Amygdala (tissue), 56 donors: ENCODE measurements at places on chromosomes 1 and 21.

DNA sequence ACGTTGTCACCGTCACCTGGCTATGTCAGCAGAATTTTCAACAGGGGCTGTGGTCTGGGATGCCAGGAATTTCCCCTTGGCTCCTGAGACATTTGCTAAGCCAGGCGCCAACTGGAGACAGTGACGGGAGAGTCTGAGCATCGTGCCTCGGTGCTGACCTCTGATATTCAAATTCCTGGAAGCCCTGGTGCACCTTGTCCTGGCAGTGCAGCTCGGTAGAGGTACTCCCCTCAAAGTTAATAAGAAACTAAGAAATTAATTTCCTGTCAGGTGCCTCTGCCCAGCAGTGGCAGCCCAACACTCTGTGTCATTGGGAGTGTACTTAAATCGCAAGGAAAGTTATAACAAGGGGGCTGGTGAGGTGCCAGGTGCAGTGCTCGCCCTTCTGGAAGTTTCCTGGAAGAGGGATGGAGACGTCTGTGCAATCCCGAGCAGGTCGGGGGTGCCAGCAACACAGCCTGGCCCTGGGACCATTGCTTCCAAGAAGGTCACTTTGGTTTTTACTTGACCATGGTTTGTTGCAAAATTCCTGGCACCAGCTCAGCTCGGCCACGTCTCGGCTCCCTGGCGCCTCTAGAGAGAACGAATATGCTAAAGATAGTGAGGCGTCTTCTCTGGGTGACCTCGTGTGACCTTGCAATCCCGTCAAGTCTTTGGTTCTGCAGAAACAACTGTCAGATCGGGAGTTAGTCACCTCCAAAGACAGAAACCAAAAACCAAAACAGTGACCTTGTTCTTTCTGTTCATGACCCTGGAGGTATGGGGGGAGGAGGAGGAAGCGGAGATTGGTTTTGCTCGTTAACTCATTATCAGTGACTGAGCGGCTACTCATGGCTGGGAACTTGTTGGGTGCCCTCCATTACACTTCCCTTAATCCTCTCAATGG, 149.5 kb upstream of the VAMP3 start:
- no peak for DNase-seq

- DNase-seq: no peak
Measured at GRCh38 chr1:230785636-230786384, 38.6 kb downstream of the CAPN9 start.

DNA sequence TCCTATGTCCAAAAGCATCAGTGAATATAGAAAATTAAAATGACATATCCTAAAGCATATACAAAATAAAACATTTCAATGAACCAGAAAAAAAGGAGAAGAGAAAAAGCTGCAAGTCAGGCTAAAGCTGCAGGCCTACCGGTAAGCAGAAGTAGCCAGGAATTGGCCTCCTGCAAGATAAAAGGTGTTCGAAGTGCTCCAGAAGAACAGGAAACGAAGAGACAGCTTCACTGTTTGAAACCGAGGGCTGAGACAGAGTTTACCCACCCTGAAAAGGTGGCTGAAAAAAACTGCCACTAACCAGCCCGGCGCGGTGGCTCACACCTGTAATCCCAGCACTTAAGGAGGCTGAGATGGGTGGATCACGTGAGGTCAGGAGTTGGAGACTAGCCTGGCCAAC, 37.4 kb downstream of the NSL1 start:
- DNase-seq: no peak

GRCh38 chr1:212791261-212791675, 309 bp downstream of the NSL1 start:
- DNase-seq: no peak

GRCh38 chr1:56179543-56179942, 399.8 kb downstream of the PLPP3 start:
- DNase-seq: no peak

DNA sequence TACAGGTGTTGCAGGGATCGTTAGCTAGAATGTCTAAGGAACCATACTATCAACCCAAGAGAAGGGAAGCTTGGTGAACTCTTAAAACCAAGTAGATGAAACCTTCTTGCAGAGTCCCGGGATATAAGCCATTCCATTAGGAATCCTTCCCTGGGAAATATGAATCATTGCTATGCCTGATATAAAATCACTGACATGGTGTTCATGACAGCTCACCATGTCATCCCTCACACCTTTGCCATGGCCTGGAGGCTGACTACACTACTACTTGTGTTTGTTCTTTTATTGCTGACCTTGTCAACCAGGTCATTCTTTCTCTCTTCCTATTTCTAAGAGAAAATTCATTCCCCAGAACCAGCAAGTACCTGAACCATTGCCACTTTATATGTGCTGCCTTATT, 12.1 kb downstream of the ST6GALNAC3 start:
- DNase-seq: no peak

DNA sequence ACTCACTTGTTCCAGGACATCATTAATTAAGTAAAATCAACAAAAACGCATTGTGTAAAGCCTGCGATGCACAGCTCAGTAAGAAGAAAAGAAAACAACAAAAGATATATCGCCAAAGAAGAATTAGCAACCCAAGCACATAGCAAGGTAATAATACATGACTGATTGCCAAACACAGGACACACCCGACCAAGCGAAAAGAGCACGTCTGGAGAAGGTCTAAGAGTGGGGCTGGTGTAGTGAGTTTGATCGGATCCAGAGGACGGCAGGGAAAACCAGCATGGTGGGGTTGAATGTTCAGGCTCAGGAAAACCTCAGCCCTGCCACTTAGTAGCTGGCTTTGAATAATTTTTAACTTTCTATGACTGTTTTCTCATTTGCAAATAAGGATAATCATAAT, 69.8 kb downstream of the JAK1 start:
- DNase-seq: no peak

DNA sequence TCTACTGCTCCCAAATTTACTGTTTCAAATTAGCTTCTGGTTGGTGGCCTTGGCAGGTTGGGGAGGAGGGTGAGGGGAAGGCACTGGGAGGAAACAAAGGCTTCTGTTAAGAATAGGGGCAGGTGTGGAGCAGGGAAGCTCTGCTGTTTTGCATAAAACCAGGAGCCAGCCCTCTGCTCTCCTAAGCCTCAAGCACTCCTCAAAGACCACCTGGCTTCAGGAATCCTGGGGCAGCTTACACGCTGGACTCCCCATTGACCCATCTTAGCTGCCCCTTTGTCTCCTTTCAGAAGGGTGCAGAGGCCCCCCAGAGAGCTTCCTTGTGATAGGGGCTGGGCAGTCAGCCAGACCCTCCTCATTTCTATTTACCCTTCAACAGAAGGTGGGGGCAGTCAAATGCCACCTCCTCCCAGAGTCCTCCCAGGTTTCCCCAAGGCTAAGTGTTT, 11.5 kb upstream of the DHRS3 start:
- DNase-seq: no peak

- DNase-seq: no peak
Measured at GRCh38 chr1:160045653-160046052, 13.9 kb upstream of the PIGM start.
